Stimulated activated CD4-positive, alpha-beta T cell treated with anti-CD3 and anti-CD28 coated beads, Interleukin-12 subunit alpha, Interleukin-12 subunit beta, amount 100 ng/mL, for 48 hours (primary cell): ENCODE measurements at places on chromosomes 1 and 21.

- no peak for DNase-seq
Measured at GRCh38 chr1:100229681-100230443, 19.8 kb downstream of the DBT start.

DNA sequence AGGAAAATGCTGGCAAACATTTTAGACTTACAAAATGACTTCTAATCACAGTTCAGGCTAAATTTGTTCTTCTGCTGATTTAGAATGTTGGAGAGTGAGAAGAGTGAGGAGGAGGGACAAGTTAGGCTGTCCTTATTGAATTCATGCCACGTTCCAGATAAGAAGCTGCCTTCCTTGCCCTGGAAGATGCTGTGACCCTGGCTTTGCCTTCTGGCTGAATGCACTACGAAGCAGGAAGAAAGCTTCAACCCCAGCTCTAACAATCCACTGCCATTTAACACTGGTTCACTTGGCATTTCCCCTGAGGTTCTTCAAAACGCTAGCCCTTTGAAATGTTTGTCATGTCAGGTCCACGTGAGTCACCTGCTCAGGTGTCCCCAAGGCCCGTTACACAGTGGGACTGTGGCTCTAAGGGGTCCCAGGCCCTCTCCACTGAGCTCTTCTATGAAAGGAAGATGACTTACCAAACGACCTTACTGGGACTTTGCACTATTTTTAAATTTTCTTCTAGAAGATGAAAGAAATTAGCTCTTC, 30.0 kb upstream of the LRRC8C start:
- DNase-seq: no peak

DNA sequence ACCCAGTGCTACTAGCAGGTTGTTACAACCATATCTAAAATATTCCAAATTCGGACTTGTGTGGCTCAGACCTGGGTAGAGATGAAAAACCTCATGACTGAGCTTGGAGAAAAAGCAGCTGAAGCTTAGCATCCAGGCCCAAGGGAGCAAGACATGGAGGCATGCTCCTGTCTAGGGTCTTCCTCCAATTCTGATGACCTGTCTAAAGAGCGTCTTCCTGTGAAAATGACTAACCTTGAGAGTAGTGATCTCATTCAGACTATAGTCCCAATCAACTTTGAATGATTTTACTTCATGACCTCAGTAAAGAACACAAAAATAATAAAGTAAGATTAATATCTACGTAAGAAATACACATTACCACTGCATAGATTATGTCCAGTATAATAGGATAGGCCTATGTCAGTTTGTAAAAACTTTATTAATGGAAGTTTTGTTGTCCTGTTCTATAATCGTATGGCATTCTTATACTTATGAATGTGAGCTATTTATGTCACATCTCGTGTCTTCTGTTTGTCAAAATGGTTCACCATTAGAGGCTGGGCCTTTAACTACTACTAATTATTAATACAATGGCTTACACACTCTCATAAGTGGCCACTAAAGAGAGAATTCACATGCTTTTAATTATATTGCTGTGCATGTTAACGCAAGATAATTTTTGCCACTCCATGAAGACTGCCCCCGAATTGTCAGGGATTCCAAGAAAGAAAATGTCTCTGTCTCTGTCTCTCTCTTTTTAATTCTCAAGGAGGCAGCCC, 201.3 kb downstream of the NCAM2 start:
- no peak for DNase-seq

- DNase-seq: no peak
Measured at GRCh38 chr1:106768077-106768476, 288.4 kb upstream of the PRMT6 start.

GRCh38 chr1:44634606-44635189, 39.6 kb downstream of the TMEM53 start:
- DNase-seq: no peak

- DNase-seq: no peak
Measured at GRCh38 chr1:151519667-151520066, 8.5 kb downstream of the CGN start.
